Sigmoid colon (tissue), 7 donors: ENCODE measurements at places on chromosomes 16 and 17. TPM values are rescaled to one million over a fixed set of nuclear protein-coding genes. Genes with fewer than 3 reads are reported as not detected.

Gene TMEM88
- 11.1 TPM for total RNA-seq

Gene DHRS11
- total RNA-seq: 8.9 TPM

- DNase-seq: no peak
- H3K27ac ChIP-seq: peak overlapping the region; percentile 99
- H3K27me3 ChIP-seq: no peaks in the 10 kb centered on the region
- H3K4me1 ChIP-seq: no peaks in the 10 kb centered on the region
- no peak overlapping the region for H3K4me3 ChIP-seq
- no peaks in the 10 kb centered on the region for H3K36me3 ChIP-seq
Measured at GRCh38 chr17:65058593-65058992, 2.1 kb upstream of the GNA13 start.

GRCh38 chr17:73240561-73240960 lies 21.1 kb downstream of the CPSF4L start:
- H3K4me1 ChIP-seq: no peaks in the 10 kb centered on the region
- H3K4me3 ChIP-seq: no peak overlapping the region
- H3K27me3 ChIP-seq: no peaks in the 10 kb centered on the region
- H3K27ac ChIP-seq: no peak overlapping the region

DNA sequence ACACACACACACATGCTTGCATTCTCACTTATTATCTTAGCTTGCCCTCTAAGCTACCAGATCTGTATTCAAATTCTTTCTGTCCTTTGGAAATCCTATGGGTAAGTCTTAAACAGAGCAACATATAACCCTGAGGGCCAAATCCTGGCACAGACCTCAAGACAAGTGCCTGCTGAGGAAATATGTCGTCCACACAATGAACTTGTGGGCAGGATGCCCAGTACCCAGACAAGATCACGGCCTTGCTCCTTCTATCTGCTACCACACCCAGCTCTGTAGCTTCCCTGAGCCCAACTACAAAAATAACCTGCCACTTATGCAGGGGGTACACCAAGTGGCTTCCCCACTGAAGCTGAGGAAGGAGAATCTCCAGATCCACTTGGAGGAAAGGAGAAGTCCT lies 37.3 kb upstream of the FA2H start:
- no peak overlapping the region for H3K27ac ChIP-seq
- H3K4me1 ChIP-seq: no peaks in the 10 kb centered on the region
- no peaks in the 10 kb centered on the region for H3K27me3 ChIP-seq
- no peak for DNase-seq
- H3K36me3 ChIP-seq: no peaks in the 10 kb centered on the region

GRCh38 chr17:67488161-67488560 lies 111.1 kb downstream of the PITPNC1 start:
- DNase-seq: peak; percentile 85
- peak overlapping the region; percentile 60 for H3K27ac ChIP-seq
- H3K27me3 ChIP-seq: no peaks in the 10 kb centered on the region
- no peaks in the 10 kb centered on the region for H3K4me1 ChIP-seq

DNA sequence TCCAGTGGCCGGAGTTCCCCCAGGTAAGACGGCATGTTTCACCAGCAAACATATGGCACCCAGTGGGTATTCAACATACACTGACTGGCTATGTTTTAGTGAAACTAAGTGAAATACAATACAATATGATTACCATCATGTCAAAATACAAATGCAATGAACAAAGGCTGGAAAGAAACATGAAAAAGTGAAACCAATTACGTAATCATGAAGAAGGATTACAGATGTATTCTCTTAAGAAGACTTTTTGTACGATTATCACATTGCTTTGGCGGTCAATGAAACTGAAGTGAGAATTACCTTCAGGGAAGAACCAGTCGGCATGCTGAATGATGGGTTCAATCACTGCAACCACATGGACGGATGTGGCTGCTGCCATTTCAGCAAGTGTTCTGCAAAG lies 71.7 kb downstream of the ARHGAP17 start:
- DNase-seq: no peak
- no peaks in the 10 kb centered on the region for H3K27me3 ChIP-seq
- no peak overlapping the region for H3K4me3 ChIP-seq
- H3K27ac ChIP-seq: no peak overlapping the region
- H3K4me1 ChIP-seq: no peaks in the 10 kb centered on the region

- no peak for DNase-seq
- peaks cover 87% of the 10 kb centered on the region for H3K36me3 ChIP-seq
- H3K27ac ChIP-seq: no peak overlapping the region
Measured at GRCh38 chr16:84849751-84850150, 30.0 kb downstream of the CRISPLD2 start.

- no peak overlapping the region for H3K27ac ChIP-seq
- no peaks in the 10 kb centered on the region for H3K4me1 ChIP-seq
- no peaks in the 10 kb centered on the region for H3K36me3 ChIP-seq
- DNase-seq: no peak
Measured at GRCh38 chr17:36024106-36024869, 6.5 kb upstream of the CCL23 start.
